H4 (cell line): ENCODE measurements at places on chromosomes 6 and 20.

DNA sequence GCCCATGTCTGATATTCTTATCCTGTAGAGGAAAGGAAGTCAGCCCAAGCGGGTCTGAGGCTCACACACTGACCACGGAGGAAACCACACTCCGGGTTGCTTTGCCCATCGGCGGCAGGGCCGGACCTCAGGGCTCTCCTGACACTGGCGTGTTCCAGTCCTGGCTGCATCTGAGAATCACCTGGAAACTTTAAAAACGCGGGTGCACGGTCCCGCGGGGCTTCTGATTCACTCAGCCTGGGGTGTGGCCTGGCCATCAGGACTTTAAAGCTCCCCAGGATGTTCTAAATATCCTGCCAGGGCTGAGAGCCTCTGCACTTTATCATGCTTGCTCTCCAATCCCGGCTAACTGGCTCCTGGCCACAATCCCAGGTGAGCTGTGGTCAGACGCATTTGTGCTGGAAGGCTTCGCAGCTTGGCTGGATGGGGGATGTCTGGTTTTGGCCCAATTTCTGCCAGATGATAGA, 47.7 kb upstream of the DACT2 start:
- no peak for DNase-seq

GRCh38 chr6:119241111-119241465, 108.5 kb downstream of the MAN1A1 start:
- DNase-seq = peak; percentile 58

DNA sequence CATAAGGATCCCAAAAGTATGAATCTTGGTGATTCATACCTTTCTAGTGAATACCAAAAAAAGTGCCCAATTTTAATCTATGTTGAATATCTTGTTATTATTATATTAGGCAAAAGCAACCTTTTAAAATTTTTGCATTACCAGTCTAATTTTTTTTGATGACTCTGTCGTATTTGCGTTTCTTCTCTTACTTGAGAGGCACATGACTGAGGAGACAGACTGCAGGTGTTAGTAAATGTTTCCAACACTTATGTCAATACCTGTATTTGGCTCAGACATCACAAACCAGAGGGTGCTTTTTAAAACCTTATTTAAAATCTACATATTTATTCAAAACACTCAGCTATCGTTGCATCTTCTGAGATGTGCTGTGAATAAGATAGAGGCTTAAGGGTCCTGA, 27.1 kb downstream of the ID4 start:
- no peak for DNase-seq

DNA sequence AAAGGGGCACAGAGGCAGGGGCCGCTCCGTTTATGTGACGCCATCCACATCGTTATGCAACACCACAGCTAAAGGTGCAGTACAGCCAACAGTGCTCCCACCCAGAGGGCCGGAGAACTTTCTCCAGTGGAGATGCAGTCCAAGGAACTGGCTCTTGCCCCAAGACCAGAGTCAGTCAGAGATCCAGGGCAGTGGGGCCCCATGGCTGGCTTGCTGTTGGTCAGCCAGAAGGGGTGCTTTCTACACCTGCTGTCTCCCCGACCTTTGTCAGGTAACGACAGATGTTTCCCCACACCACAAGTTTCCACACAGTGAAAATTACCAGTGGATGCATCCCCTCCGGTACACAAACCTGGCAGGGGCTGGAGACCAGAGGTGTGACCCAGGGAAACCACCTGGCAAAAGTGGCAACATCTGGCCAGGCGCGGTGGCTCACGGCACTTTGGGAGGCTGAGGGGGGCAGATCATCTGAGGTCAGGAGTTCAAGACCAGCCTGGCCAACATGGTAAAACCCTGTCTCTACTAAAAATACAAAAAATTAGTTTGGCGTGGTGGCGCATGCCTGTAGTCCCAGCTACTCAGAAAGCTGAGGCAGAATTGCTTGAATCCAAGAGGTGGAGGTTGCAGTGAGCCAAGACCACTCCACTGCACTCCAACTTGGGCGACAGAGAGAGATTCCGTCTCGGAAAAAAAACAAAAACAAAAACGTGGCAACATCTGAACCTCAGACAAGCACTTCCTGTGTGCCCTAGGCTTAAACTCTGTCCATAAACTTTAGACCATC, 34.9 kb downstream of the UBE2V1 start:
- DNase-seq = no peak

- no peak for DNase-seq
Measured at GRCh38 chr20:20797521-20798310, 85.3 kb upstream of the RALGAPA2 start.

DNA sequence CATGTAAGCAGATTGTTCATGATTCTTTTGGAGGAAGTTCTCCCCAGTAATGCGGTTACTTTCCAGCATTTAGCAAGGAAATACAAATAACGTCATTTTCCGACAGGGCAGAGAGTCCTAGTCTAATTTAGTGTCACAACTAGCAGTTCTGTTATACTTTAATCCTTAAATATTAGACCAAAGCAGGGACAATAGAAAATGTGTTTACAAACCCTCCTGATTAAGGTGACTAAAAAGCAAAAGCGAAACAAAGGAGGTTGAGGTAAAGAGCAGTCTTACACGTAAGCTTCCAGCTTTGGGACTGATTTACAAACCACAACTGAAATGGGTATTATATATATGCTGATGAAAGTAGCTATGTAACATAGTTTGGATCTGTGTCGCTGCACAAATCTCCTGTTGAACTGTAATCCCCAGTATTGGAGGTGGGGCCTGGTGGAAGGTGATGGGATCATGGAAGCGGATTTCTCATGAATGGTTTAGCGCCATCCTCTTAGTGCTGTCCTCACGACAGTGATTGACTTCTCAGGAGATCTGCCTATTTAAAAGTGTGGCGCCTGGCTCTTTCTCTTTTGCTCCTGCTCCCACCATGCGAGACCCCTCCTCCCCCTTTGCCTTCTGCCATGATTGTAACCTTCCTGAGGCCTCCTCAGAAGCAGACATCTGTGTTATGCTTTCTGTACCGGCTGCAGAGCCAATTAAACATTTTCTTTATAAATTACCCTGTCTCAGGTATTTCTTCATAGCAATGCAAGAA, 81.9 kb downstream of the PLCB1 start:
- DNase-seq = no peak

DNA sequence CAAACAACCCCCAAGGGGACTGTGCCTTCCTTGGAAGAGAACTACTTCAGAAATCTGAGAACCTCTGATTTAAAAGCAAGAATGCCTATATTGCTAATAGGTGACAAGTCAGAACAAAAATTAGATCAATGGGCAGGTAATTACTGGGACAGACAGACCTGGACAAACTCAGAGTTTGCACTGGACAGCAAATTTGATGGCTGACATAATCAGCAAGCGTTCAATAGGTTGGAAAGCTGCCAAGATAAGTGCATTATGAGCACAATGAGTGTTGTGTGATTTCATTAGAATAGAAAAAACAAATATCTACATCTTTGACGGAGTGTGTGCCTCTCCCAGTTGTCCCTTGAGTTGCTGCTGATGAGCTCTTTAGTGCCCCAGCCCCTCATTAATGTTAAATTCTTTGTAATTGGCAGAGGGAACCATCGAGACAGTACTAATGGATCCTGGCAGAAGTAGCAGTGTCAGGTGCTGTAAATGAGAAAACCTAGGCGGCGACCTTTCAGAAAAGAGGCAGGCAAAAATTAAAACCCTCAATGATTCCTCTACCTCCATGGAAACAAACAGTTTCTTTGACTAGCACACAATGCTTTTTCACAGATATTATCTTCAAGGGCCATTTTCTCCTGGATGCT, 116.5 kb upstream of the COL21A1 start:
- DNase-seq = no peak

DNA sequence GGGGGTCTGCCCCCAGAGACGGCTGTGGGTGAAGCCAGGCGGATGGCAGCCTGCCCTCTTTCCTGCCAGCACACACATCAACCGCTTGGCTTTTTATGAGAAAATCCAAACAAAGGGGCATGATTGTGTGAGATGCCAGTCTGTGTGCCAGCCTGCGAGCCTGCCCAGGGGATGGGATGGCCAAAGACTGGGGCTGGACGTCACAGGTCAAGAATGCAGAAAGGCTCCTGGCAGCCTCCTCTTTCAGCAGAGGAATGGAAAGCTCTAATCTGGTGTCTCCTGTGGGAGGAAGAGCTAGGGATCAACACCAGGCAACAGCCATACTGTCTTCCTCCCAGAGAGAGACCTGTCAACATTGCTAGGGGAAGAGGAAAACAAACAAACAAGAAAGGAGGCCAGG, 15.8 kb downstream of the TUBB2B start:
- DNase-seq = peak; percentile 56

- DNase-seq = no peak
Measured at GRCh38 chr6:88403486-88403885, 237.3 kb upstream of the CNR1 start.

- DNase-seq = no peak
Measured at GRCh38 chr6:13827032-13827431, 12.7 kb upstream of the MCUR1 start.

- DNase-seq = no peak
Measured at GRCh38 chr20:59774204-59774641, 159.2 kb downstream of the SYCP2 start.

- peak; percentile 89 for DNase-seq
Measured at GRCh38 chr6:151067684-151068596, 171.8 kb upstream of the AKAP12 start.

DNA sequence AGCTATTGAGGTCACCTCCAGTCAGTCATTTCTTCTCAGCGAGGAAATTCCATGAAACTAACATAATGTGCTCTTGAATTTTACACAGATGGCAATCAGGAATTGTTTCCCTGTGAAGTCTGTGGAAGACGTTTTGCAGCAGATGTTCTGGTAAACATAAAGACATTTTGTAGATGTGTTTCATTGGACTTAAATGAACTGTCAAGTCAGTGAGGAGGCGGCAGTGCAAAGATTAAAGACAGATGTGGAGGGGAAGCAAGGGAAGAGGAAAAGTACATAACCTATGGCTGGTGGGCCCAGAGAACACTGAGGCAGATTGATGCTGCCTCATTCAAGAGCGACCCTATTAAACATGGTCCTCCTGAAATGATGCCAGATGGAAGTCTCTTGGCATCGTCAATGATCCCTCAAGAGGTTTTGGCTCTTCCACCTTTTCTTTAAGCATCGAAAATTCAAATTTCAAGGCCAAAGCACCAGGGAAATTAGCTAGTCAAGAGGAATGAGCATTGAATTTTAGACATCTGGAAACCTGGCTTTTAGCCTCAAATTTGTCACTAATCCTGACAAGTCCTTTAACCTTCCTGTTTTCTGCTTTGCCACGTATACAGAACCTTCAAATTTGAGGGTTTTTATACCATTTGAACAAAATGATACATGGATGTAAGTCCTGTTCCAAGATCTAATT, 20.1 kb downstream of the ZC2HC1B start:
- DNase-seq = no peak

GRCh38 chr20:17023806-17024205, 203.0 kb upstream of the PCSK2 start:
- peak; percentile 58 for DNase-seq

GRCh38 chr6:40551966-40552505, 35.1 kb downstream of the LRFN2 start:
- DNase-seq = no peak

DNA sequence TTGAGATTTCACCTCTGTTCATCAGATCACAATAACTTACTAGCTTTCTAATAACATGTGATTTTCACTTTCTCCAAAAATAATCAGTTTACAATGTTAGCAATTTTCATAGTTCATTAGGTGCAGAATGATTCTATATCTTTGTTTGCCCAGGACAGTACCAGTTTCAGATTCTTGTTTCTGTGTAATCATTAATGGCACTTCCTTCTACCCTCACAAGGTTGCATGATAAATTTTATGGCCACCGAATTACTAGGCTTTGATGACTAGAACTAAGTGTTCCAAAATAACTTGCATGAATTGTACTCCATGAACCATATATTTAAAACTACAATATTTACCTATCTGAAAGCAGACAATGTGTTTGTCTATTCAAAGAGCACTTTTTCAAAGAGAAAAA, 442.3 kb downstream of the EPHA7 start:
- DNase-seq = no peak

DNA sequence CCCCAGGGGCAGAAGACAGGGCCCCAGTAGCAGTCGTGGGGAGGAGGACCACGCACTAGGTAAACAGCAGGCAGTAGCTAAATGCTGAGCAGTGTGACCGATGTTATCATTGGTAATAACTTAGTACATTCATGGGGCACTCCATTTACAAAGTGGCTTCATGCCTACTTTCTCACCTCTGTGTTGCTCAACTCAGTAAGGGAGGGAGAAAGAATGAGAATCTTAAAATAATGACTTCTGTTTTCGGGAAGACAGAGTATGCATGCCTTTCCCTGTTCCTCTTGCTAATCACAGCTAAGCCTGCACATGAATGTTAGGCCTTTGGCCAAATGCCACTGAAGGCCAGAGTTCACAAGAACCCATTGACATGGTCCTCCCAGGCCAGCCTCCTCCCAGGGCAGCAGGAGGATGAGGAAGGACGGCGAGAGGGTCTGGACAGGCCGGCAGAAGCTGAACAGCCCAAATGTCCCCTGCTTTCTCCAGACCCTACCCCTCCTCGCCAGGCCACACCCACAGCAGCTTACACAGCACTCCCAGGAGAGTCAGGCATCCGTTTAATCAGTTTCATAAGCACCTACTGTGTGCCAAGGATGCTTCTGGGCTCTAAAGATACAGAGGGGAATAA, 183.4 kb downstream of the ANKRD60 start:
- DNase-seq = no peak

DNA sequence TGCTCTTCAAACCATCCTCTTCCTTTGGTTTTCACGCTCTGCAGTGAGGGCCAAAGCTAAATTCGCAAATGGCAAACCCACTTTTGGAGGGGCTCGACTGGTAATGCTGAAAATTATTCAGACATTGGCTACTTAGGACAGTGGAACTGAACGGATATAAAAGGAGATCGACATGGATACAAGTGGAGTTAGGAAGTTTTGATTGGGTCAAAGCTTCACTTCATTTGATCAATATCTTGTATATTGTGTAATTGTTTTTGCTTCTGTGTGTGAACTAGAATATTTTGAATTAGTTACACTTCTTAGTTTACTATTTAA, 1.2 kb downstream of the FAM8A1 start:
- no peak for DNase-seq

GRCh38 chr6:28523241-28523622, 2.4 kb upstream of the GPX5 start:
- no peak for DNase-seq

DNA sequence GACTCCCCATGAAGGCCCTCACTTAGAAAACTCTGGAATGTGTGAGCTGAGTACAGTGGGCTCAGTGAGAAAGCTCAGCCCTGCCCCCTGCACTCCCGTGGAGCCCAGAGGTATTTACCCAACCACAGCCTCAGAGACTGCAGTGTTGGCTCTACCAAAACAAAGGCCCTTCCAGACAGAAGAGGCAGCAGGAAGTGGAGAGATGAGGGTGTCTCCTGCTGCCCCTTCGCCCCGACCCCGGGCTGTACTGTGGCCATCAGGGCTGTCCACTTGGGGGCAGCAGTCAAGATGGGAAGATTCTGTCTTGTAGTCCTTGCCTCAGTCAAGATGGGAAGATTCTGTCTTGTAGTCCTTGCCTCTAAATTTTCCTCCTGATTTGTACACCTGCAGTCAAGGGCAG, 341.3 kb downstream of the TAF4 start:
- no peak for DNase-seq

GRCh38 chr20:14986026-14986655, 648.7 kb upstream of the FLRT3 start:
- peak; percentile 78 for DNase-seq

- DNase-seq = peak; percentile 93
Measured at GRCh38 chr6:2542858-2543218, 207.9 kb downstream of the MYLK4 start.
